ENCODE measurements at places on chromosomes 13 and 19.
A peak's percentile ranks its signal among the peaks of the same experiment; 100 is the strongest.

- DNase-seq = no peak
Measured at GRCh38 chr19:6672693-6673290, 2.8 kb upstream of the TNFSF14 start.

DNA sequence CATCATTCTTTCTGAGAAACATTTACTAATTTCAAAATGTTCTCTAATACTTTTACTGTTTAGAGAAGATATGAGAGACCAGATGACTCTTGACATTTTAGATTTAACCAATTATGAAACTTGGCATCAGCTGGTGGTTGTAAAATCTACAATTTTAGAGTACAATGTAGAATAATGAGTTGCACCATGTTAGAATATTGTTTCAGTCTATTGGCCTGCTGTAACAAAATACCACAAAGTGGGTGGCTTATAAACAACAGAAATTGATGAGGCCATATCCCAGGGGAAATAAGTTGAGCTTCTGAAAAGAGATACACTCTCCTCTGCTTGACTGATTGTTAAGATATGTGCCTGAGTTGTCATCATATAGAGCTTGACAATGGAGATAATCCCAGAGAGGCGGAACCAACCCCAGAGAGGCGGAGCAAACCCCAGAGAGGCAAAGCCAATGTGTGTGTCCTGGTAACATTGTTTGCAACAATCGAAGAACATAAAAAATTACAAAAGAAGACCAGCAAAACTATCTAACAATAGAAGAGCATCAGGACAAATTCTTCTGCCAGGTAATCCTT is 373.0 kb upstream of the SLITRK1 start:
- no peak for DNase-seq

GRCh38 chr13:51786425-51787265 is 17.3 kb downstream of the DHRS12 start:
- DNase-seq = no peak

GRCh38 chr13:28384789-28385188 is 110.1 kb downstream of the FLT1 start:
- DNase-seq = no peak

DNA sequence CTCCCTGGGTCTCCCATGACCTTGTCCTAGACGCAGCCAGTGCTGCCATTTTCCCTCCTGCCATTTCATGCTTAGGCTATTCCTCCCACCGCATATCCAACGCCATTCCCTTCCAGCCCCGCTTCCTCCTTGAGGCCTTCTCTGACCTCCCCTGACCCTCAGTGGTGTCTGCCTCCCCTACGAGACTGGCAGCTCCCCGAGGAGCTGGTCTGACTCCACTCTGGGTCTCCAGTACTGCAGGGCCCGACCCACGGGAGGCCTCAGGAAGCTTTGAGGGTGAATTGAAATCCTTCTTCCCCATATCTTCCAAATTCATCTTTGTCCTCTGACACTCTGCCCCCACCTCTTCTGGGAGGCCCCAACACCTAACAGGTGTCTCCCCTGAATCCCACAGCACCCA is 708 bp downstream of the KLK15 start:
- no peak for DNase-seq

- DNase-seq = no peak
Measured at GRCh38 chr13:26784704-26785639, 24.4 kb upstream of the GPR12 start.

DNA sequence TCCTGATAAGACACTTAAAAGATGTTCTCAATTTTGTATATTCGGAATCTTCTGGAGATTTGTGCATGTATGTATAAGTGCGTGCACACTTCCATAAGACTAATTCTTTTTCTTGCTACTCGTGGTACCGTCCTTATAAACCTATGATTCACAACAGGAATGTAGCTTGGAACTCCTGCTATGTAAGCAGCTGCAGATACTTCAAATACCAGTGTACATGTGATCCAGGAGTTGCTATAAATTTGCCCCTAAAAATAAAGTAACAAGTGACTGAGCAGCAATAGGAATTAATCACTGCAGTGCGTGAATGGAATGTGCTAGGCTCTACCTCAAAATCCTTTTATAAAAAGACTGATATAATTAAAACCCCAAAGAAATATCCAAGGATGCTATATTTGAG is 214.9 kb downstream of the KLF5 start:
- DNase-seq = no peak

DNA sequence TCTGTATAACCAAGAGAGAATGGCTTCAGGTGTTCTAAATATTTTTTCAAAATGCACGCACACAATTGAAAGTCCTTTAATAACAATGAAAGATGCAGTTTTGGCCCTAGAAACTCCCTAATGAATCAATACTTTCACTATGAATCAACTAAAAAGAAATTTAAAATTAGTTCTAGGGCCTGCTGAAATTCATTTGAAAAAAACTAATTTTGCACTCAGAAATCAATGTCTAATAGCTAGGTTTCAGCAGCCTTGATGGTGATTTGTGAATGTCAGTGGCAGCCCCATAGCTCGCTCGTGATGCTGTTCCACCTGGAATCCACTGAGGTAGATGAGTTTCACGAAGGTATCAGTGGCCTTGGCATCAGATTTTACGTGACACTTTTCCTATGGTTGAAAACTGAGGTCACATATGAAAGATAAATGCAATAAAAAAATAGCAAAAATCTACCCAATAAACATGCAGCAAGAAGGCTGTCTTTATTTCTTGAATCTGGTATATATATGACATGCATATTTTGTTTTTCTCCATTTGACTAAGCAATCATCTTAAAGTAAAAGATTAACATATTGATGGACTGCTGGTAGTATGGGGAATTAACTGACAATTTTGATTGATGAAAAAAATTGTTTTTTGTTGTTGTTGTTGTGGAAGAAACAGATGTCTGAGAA is 141.0 kb downstream of the AKAP11 start:
- DNase-seq = no peak

DNA sequence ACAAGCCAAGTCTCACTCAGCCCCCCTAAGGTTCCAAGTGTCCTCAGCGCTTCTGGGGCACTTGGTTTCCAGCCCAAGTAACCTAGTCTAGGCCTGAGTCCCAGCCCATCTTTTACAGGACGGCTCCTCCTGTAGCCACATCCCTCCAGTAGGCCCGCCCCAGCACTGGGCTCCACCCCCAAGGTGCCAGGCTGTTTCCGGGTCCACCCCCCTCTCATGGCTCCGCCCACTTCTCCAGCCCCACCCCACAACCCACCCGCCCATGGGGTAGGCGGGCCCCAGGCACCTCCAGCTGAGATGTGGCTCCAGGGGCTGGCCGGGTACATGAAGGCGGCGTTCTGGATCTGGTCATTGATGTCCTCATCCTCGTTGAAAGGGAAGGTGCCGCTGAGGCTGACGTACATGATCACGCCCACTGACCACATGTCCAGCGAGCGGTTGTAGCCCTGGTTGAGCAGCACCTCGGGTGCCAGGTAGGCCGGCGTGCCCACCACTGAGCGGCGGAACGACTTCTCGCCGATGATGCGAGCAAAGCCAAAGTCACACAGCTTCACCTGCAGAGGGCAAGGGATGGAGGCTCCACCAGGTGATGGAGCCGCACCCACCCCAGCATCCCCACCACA is 17.2 kb upstream of the DACT3 start:
- DNase-seq = peak; percentile 36

DNA sequence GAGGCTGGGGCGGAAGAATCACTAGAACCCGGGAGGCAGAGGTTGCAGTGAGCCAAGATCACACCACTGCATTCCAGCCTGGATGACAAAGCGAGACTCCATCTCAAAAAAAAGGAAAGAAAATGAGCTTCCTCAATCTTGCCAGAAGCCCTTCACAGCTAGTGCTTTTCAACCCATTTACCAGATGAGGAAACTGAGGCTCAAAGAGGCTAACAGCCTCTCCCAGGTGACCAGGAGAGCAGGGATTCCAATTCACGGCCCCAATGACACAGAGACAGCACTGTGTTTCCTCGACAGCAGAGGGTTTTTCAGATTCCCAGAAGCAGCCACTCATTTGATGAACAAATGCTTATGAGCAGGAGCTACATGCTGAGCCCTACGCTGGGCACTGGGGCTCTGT is 3.2 kb downstream of the UPK1A start:
- no peak for DNase-seq

DNA sequence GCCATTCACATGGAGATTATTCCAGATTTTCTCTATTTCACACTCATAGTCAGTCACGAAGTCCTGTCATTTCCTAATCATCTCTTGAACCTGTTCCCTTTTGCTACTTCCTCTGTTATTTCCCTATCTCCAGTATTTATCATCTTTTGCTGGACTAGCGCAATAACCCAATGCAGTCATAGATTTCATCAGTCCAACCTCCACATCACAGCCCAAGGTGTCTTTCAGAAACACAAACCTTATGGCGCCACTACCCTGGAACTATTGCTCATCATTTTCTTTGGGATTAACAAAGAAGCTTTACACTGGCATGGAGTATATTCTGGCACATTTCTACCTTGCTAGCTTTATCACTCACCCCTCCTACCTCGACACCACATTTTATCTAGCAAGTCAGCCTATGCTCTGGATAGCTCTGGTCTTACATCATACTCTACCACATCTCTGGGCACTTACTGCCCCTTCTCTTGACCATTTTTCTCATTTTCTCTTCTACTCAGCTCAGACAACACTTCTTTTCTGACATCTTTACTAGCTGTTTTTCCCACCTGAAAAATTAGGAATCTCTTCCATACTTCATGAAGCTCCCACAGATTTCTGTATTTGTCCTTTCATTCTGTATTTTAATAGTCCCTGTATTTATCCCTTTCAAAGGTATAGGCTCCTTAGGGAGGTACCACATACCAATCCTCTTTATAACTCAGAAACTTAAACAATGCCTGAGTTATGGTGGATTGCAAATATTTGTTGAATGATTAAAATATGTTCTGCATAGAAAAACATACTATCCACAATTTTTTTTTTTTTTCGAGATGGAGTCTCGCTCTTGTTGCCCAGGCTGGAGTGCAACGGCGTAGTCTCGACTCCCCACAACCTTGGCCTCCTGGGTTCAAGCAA is 534.7 kb downstream of the KLF12 start:
- no peak for DNase-seq

DNA sequence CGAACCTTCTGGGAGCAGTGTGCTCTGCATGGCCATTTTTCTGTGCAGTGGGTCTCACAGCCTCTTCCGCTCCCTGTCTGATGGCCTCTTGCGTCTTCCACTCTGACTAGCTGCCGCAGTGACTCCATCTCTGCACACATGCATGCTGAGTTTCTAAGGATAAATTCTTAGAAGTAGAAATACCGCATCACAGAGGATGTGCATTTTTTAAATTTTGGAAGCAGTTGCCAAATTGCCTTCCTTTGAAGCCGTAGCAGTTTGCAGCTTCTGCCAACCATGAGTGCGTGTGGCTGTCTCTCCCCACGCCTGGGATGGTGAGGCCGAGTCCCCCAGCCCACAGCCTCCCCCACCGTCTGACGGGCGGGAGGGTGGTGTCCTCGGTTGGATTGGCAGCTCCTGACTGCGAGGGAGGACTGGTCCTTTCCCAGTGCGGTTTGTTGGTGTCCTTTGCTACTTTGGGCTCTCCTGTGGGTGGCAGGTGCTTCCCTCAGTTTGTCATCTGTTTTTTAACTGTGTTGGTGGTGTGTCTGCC is 9.8 kb downstream of the FZR1 start:
- DNase-seq = no peak

GRCh38 chr19:47093254-47093653 is 20.3 kb downstream of the ZC3H4 start:
- no peak for DNase-seq

DNA sequence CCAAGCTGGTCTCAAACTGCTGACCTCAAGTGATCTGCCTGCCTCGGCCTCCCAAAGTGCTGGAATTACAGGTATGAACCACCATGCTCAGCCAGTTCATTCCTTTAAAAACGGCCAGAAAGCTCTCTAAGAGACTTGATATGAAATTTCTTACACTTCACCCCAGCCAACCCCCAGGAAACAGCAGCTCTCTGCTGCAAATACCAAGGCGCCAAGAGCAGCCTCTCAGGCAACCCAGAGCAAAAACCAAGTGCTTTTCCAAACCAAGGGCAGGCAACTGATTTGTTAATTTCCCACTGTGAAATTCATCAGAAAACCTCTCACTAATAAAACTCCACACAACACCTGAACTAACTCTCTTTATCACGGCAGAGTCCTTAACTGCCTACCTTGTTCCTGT is 44.9 kb downstream of the LATS2 start:
- no peak for DNase-seq

GRCh38 chr19:7199613-7200533 is 94.3 kb downstream of the INSR start:
- DNase-seq = no peak

DNA sequence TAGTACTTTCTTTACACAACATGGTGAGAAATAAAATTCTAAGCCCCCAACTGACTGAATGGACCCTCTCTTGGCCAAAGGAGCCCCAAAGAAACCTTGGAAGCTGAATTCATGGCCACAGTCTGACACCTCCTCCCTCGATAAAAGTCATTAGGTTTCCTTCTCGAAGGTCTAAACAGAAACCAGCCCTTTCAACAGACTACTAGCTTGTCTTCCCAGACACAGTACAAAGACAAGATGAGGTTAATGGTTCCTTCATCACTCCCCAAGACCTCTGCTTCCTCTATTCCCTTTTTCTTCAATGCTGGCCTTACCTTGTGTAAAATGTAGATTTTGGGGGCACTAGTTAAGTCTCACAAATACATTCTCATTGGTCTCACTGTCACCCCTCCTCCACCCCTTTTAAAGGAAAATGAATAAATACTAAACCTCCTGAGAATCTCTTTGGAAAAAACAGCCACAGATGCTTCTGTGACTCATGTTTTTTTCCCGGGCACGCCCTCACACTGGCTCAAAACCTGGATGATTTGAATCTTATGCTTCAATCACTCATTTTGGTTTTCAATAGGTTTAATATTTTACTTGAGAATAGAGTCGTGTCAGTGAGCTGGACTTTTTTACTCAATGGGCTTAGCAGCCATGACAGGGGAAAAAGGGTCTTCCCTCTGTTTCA is 65.8 kb upstream of the MED4 start:
- no peak for DNase-seq
